Lung (tissue), 17 donors: ENCODE measurements at places on chromosomes 13 and 19. TPM values are rescaled to one million over a fixed set of nuclear protein-coding genes. Genes with fewer than 3 reads are reported as not detected.

Gene FXYD1
- 37.6 TPM for polyA plus RNA-seq

Gene TJP3
- 57.8 TPM for polyA plus RNA-seq

Gene ZNF700
- 14.2 TPM for polyA plus RNA-seq

Gene GIPR
- polyA plus RNA-seq: 2.2 TPM

Gene CTXN1
- 7.2 TPM for polyA plus RNA-seq

Gene RUBCNL
- 1.6 TPM for polyA plus RNA-seq

Gene PSG11
- polyA plus RNA-seq: not detected

Gene CEACAM20
- polyA plus RNA-seq: not detected

Gene OXGR1
- 0.45 TPM for polyA plus RNA-seq

Gene FCER2
- 0.47 TPM for polyA plus RNA-seq

Gene ATP8B3
- polyA plus RNA-seq: 0.69 TPM

Gene APOC4
- polyA plus RNA-seq: 0.98 TPM

Gene CGB8
- not detected for polyA plus RNA-seq

Gene PLK5
- not detected for polyA plus RNA-seq

Gene PRR12
- polyA plus RNA-seq: 15.5 TPM

Gene FUT6
- polyA plus RNA-seq: 2.6 TPM

Gene ARGLU1
- 119 TPM for polyA plus RNA-seq

Gene PCDH17
- polyA plus RNA-seq: 12.0 TPM

Gene CEACAM5
- polyA plus RNA-seq: 6.7 TPM

Gene ZNF699
- 0.59 TPM for polyA plus RNA-seq

Gene PNMA8A
- polyA plus RNA-seq: 2.3 TPM

Gene GPR18
- polyA plus RNA-seq: 0.60 TPM

Gene CYP2A7
- polyA plus RNA-seq: 0.11 TPM

Gene CDX2
- not detected for polyA plus RNA-seq

Gene ADGRE1
- polyA plus RNA-seq: 40.0 TPM

Gene NOVA2
- 6.7 TPM for polyA plus RNA-seq

Gene CKM
- 0.97 TPM for polyA plus RNA-seq
